ENCODE measurements at places on chromosomes 12 and 14.

DNA sequence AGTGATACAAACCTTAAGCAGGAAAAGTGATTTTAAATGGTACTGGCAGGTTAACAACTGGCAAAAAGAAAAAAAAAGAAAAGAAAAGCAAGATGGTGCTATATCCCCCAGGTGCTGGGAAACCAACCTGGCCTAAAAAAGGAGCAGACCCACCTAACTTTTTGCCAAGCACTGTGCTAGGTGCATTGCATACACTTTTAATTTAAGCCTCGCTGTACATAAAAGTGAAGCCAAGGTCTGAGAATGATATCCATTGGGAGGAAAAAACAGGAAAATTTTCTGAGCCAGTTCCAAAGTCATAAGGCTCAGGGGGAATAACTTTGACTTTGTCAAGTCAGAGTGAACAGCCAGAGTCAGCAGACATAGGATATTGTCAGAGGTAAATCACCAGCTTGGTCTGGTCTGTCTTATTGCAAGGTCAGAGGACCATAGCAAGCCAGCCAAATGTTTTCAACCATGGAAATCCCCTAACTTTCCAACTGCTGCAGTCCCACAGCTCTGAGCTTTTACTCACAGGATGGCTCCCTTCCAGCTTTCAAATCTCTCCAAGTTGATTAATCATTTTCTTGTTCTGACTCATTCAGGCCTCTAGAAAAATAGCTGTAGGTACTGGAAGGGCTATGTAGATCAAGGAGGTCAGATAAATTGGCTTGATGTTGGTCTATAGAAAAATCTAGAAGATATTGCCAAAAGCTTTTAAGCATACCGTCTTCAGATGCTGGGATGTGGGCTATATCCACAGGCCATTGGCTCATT lies 412.9 kb downstream of the RAD51B start:
- H3K4me3 ChIP-seq: no peak overlapping the region
- H3K27ac ChIP-seq: peak overlapping the region; percentile 23
- peak; percentile 97 for DNase-seq

DNA sequence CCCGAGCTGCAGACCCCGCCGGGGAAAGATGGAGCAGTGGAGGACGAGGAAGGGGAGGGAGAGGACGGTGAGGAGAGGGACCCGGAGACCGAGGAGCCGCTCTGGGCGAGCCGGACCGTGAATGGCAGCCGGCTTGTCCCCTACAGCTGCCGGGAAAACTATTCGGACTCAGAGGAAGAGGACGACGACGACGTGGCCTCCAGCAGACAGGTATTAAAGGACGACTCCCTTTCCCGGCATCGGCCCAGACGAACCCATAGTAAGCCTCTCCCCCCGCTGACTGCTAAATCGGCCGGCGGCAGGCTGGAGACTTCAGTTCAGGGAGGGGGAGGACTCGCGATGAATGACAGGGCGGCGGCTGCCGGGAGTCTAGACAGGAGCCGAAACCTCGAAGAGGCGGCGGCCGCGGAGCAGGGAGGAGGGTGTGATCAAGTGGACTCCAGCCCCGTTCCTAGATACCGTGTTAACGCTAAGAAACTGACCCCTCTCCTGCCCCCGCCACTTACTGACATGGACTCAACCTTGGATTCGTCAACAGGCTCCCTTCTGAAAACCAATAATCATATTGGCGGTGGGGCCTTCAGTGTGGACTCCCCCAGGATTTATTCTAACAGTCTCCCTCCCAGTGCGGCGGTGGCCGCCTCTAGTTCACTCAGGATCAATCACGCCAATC lies 962 bp downstream of the LEMD3 start:
- peak; percentile 50 for DNase-seq
- H3K27ac ChIP-seq: peak overlapping the region; percentile 96
- H3K36me3 ChIP-seq: peaks cover 4% of the 10 kb centered on the region

DNA sequence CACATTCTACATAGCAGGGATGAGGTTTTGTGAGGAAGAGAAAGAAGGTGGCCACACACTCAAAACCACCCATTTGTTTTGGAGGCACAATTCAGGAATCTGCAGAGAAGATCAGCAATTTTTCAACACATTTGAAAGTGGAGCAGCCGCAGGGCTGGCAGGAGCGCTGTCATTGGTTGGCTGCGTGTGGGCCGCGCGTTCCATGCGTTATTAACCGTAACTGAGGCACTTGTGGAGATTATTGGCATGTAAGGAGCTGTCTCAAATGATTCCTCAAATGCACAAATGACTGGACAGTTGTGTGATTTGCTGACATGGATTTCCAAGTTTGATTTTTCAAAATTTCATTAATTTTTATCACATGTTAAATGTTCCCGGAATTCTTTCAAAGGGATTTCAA lies 318.5 kb downstream of the TMEM132D start:
- H3K36me3 ChIP-seq: no peaks in the 10 kb centered on the region
- H3K4me1 ChIP-seq: no peaks in the 10 kb centered on the region
- DNase-seq: no peak
- no peaks in the 10 kb centered on the region for H3K27me3 ChIP-seq

DNA sequence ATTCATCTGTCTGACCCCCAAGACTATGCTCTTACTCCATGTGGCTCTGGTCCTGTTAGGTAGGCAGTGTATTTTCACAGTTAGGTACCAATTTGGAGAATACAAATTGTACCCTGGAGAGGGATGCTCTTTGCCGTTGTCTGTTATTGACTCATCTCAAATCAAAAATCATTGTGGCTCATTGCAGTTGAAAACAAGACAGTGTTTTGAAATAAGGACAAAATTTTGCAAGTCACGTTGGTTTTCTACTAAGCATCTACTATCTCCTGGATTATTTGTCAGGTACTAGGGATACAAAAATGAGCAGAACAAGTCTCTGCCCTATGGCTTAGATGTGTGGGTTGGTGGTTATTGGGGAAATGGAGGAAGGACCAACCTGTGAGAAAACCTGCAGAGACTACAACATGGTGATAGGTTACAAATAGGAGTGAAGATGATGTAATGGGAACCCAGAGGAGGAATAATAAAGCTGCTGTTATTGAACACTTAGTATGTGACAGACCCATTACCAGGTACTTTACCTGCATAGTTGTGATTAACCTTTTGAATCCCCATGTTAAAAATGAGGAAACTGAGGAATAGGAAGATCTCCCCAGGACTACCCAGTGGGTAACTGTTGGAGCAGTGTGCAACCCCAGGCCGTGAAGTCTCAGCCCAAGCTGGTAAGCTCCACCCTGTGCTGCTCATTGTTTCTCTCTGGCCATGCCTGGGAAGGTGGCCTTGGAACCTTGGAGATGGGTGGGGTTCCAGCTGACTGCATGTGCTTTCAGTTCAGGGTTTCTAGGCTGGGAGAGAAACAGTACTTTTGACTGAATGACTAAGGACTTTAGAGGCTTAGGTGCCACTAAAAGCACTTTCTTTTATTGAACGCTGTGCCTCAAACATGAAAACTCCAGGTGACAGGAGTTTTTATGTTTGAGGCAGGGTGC lies 72.9 kb upstream of the SRSF5 start:
- peak overlapping the region; percentile 83 for H3K27ac ChIP-seq
- no peaks in the 10 kb centered on the region for H3K27me3 ChIP-seq
- no peak overlapping the region for H3K4me3 ChIP-seq
- peaks cover 55% of the 10 kb centered on the region for H3K4me1 ChIP-seq

DNA sequence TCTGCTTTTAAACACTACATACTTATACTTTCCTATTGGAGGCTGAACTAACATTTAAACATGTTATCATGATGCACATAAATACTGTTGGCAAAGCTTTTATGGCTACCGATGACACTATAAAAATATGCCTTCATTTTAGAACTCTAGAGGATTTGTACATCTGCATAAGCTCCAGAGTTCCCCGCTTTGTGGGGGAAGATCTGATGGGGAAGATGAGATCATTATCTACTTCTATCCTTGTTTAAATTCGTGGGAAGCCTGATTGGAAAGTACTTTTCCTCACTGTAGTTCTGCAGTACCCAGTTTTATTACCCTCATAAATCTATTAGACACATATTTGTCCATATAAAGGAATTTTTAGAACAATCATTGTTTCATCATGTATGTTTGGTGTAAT lies 299.6 kb upstream of the ATP2B1 start:
- no peaks in the 10 kb centered on the region for H3K4me1 ChIP-seq
- no peak for DNase-seq
- no peaks in the 10 kb centered on the region for H3K36me3 ChIP-seq
- no peak overlapping the region for H3K27ac ChIP-seq
- H3K4me3 ChIP-seq: no peak overlapping the region

DNA sequence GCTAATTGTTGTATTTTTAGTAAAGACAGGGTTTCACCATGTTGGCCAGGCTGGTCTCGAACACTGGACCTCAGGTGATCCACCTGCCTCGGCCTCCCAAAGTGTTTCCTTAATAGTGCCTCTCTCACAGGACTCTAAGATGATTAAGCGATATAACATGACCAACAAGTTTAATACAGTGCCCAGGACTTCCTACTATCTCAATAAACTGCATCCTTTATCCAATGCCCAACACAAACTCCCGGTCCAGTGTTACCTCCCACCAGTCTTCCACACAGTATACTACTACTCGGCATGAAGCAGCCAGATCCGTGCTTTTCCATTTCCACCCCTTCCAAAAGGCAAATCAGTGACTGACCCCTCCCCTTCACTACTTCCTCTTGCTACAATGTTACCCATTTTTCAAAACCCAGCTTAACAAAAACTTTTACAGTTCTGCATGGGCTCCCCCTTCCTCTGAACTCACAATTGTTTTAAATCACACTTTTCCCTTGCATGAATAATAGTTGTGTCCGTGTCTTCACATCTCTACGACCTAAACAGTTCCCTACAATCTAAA lies 900 bp downstream of the NOP2 start:
- H3K27ac ChIP-seq: no peak overlapping the region
- peaks cover 7% of the 10 kb centered on the region for H3K4me1 ChIP-seq
- H3K27me3 ChIP-seq: no peaks in the 10 kb centered on the region
- H3K36me3 ChIP-seq: peaks cover 41% of the 10 kb centered on the region
- no peak overlapping the region for H3K4me3 ChIP-seq

DNA sequence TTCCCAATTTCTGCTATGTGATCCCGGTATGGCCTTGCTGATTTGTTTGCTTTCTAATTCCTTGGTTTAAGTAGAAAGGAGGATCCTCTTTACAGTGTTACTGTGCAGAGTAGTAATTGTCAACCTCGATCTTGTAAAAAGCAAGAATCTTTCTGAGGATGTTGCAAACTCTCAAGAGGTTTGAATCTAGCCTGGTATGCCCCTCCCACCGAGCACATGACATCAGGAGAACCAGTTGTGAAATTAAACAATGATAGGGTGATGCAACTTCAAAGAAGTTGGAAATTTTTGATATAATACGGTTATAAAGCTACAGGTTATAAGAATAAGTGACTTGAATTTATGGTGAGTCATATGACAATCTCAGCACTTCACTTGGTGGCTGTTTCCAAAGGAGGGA lies 35.0 kb upstream of the FUT8 start:
- no peak for DNase-seq
- no peaks in the 10 kb centered on the region for H3K27me3 ChIP-seq
- H3K27ac ChIP-seq: no peak overlapping the region
- H3K4me3 ChIP-seq: no peak overlapping the region

- no peak overlapping the region for H3K4me3 ChIP-seq
- no peak for DNase-seq
- H3K27me3 ChIP-seq: no peaks in the 10 kb centered on the region
- no peaks in the 10 kb centered on the region for H3K4me1 ChIP-seq
Observed at GRCh38 chr12:131683266-131684014, 27.4 kb upstream of the SFSWAP start.

- H3K36me3 ChIP-seq: no peaks in the 10 kb centered on the region
- no peaks in the 10 kb centered on the region for H3K4me1 ChIP-seq
- H3K27me3 ChIP-seq: no peaks in the 10 kb centered on the region
- no peak overlapping the region for H3K4me3 ChIP-seq
Observed at GRCh38 chr12:104182621-104183378, 32.8 kb upstream of the TXNRD1 start.

DNA sequence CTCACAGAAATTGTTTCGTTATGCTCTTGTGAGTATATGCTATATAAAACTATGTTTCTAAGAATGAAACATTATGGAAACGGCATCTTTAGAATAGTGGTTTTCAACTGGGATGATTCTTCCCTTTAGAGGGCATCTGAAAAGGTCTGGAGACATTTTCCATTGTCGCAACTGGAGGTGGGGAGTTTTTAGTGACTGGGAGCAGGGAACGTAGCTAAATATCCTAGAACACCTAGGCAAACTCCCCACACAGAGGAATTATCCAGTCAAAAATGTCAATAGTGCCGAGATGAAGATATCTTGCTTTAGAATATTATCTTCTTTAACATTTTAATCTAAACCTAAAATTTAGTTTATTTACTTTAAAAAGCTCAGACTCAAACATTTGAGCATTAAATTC lies 486.1 kb upstream of the FOXG1 start:
- DNase-seq: no peak
- H3K4me3 ChIP-seq: no peak overlapping the region
- no peaks in the 10 kb centered on the region for H3K27me3 ChIP-seq
- H3K27ac ChIP-seq: no peak overlapping the region

GRCh38 chr12:17456486-17456885 lies 633.5 kb downstream of the RERGL start:
- H3K27me3 ChIP-seq: no peaks in the 10 kb centered on the region
- H3K4me3 ChIP-seq: no peak overlapping the region
- H3K27ac ChIP-seq: no peak overlapping the region
- H3K36me3 ChIP-seq: no peaks in the 10 kb centered on the region

- DNase-seq: no peak
- no peak overlapping the region for H3K27ac ChIP-seq
- no peaks in the 10 kb centered on the region for H3K36me3 ChIP-seq
- H3K4me1 ChIP-seq: no peaks in the 10 kb centered on the region
- no peak overlapping the region for H3K4me3 ChIP-seq
- H3K27me3 ChIP-seq: peaks cover 3% of the 10 kb centered on the region
Observed at GRCh38 chr12:115423546-115423987, 739.6 kb upstream of the TBX3 start.

DNA sequence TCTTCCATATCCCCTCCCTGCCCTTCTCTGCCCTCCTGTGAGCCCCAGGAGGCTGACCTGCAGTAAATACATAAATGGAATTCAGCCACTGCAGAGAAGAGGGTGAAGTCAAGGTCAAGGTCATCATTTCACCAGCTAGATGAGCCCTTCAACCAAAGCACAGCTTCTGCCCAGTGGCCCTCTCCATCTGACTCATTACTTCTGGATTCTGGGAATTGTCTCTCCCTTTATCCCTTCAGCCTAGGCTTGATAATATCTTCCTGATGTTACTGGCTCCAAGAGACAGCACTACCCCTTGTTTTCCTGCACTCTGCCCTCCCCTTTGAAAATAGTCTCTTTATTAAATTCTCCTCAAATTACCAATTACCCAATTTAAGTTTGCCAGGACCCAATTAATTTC lies 64.5 kb downstream of the TTC9 start:
- no peaks in the 10 kb centered on the region for H3K36me3 ChIP-seq
- DNase-seq: no peak
- H3K27me3 ChIP-seq: no peaks in the 10 kb centered on the region
- no peaks in the 10 kb centered on the region for H3K4me1 ChIP-seq

GRCh38 chr12:116280595-116281290 lies 3.2 kb upstream of the MED13L start:
- H3K4me1 ChIP-seq: peaks cover 25% of the 10 kb centered on the region
- H3K27me3 ChIP-seq: no peaks in the 10 kb centered on the region
- DNase-seq: no peak
- no peak overlapping the region for H3K4me3 ChIP-seq

All from common myeloid progenitor, CD34-positive (primary cell).